ENCODE measurements at places on chromosomes 3 and 15. TPM values are rescaled to one million over a fixed set of nuclear protein-coding genes. Genes with fewer than 3 reads are reported as not detected.

NR1I2 gene
- total RNA-seq = not detected

IDH2 gene
- total RNA-seq = 18.5 TPM

ASB14 gene
- not detected for total RNA-seq

IQCH gene
- total RNA-seq = 2.1 TPM

GRCh38 chr15:39135989-39136388 is 444.9 kb upstream of the THBS1 start:
- DNase-seq = no peak

Measured in sciatic nerve (tissue), 2 donors.